Stimulated activated CD8-positive, alpha-beta memory T cell treated with anti-CD3 and anti-CD28 coated beads, Interleukin-15, amount 100 ng/mL, for 4 hours (primary cell): ENCODE measurements at places on chromosomes 11 and 22.

DNA sequence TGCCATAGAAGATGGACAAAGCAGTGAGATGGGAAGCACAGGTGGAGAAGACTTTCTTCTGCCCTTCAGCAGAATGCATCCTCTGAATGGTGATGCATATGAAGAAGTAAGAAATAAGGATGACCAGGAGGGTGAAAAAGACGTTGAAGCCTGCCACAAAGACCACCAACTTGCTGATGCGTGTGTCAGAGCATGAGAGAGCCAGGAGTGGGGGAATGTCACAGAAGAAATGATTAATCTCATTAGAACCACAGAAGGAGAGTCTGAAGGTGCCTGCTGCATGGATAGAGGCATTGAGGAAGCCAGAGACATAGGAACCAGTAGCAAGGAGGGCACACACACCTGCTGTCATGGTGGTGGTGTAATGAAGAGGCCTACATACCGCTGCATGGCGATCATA, 550 bp downstream of the OR5B21 start:
- no peak for DNase-seq

- no peak for DNase-seq
Observed at GRCh38 chr22:28029201-28029948, 110.3 kb upstream of the PITPNB start.

- DNase-seq = no peak
Observed at GRCh38 chr11:114163229-114163631, 103.7 kb downstream of the ZBTB16 start.

DNA sequence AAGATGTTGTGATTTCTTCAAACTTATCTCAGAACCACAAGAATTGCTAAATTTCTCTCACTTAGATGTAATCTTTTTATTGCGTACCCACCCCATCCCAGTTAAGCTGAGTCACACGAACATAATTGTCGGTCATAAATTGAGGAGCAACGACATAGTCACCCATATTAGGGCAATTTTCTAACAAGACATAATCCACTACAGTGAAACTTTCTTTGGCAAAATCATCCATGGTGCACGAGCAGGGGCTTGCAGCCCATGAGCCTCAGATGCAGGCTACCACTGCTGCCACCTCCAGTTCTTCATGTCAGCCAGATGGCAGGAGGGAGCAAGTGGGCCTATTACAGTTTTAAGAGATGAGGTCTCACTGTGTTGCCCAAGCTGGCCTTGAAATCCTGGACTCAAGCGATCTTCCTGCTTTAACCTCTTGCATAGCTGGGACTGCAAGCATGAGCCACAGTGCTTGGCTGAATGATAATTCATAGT, 70.3 kb upstream of the GRK2 start:
- no peak for DNase-seq

DNA sequence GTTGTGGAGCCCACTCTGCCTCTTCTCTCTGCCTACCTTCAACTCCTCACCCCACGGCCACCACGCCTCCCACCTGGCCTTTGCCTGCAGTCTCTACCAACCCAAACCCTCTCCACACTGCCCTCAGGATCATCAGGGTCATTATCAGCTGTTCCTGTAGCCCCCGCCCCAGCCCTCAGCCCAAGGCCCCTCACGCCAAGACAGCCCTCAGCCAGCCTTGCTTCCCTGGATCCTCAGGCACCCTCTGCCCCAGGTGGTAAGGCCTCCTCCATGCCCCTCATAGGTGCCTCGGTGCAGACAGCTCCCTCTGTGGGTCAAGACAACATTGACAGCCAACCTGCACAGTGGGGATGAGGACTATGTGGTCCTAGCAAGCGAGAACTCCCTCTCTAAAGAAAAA, 1.7 kb downstream of the SBF1 start:
- peak; percentile 24 for DNase-seq
